ENCODE measurements at places on chromosomes 4 and X. TPM values are rescaled to one million over a fixed set of nuclear protein-coding genes. Genes with fewer than 3 reads are reported as not detected.

SPANXB1 gene
- total RNA-seq = not detected

KCNE5 gene
- total RNA-seq = 0.32 TPM

NDP gene
- not detected for total RNA-seq

SOX3 gene
- not detected for total RNA-seq

LUZP4 gene
- not detected for total RNA-seq

ZMYM3 gene
- 20.9 TPM for total RNA-seq

YIPF7 gene
- total RNA-seq = not detected

GPR34 gene
- total RNA-seq = not detected

SLITRK4 gene
- not detected for total RNA-seq

SRD5A3 gene
- 14.7 TPM for total RNA-seq

CCDC120 gene
- total RNA-seq = 7.1 TPM

Measured in T-helper 2 cell treated with Interferon-gamma antibody and Interleukin-4, amounts not matched to agents 100 ng/mL and 5 ng/mL, for 36 hours (primary cell).